Stimulated activated CD4-positive, alpha-beta T cell treated with anti-CD3 and anti-CD28 coated beads, Interleukin-1b, Interleukin-23, amount 100 ng/mL, for 24 hours (primary cell): ENCODE measurements at places on chromosomes 6 and 20.

- no peak for DNase-seq
Measured at GRCh38 chr6:36744304-36744673, 46.7 kb downstream of the RAB44 start.

GRCh38 chr20:6044115-6044514 is 9.7 kb downstream of the LRRN4 start:
- no peak for DNase-seq

DNA sequence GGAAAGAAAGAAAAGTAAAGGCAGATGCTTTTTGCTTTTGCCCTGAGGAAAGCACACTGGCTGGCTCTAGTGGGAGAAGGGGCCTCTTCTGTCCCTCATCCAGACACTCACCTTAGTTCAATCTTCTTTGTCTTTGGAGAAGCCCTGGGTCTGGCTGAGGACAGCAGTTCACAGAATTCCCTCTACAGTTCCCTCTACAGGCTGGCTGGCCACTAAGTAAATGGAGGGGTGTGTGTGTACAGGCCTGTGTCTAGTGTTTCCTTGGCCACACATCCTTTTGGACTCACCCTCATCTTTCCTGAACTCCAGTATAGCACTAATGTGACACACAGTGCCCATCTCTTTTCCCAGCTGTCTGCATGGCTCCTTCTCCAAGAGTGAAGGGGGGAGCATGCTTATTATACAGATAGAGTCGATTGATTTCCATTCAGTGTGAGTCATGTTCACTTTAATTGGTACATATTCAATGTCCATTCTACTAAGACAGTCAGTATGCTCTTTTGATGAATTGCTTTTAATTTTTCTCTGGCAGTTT is 26.0 kb upstream of the CLVS2 start:
- no peak for DNase-seq

- DNase-seq, result no peak
Measured at GRCh38 chr6:36383606-36384005, 3.9 kb downstream of the ETV7 start.

DNA sequence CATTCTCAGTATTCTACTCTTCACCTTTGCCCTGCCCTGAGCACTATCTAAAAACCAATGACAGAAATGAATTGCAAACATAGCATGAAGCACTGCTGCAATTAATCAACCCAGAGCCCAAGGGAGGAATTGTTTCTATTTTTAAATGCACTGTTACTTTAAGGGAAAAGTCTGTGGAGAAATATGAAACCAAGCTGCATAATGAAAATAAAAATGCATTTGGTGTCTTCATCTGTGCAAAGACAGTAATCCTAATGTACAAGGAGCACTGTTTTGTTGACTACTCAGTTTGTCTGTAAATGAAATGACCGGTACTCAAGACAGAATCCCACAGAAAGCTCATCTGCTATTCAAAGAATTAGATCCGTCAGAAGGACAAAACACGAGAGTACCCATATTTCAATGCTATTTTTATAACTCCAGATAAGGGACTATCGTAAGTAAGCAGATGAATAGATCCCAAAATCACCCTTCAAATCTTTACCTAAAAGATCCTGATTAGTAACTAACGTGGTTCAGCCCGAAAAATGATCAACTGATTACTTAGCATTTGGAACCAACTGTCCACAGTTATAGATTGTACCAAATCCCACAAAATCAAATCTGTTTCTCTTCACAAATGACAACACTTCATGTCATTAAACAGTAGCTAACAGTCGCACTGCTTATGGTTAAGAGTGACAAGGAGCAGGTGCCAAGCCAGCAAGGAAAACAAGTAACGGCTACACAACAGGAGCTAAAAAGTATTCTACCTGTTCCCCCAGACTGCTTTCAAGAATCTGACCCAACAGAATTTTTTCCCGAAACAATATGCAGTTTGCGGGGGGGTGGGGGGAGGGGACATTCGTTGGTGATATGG is 2.4 kb downstream of the KIF13A start:
- DNase-seq, result no peak

DNA sequence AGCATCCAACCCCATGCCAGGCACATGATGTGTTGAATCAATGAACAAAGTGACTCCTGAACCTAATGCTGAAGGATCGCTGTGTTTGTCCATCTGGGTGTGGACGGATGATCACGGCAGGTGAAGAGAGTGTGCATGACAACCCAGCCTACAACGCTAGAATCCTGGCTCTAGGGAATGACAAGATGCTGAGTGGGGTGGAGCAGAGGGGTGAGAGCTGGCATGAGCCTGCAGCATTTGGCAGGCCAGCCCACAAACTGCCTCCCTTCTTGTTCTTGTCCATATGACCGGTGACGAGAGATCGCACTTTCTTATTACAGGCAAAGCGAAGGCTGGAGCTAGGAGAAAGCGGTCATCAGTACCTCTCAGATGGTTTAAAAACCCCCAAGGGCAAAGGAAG is 54.7 kb upstream of the CDKAL1 start:
- no peak for DNase-seq

DNA sequence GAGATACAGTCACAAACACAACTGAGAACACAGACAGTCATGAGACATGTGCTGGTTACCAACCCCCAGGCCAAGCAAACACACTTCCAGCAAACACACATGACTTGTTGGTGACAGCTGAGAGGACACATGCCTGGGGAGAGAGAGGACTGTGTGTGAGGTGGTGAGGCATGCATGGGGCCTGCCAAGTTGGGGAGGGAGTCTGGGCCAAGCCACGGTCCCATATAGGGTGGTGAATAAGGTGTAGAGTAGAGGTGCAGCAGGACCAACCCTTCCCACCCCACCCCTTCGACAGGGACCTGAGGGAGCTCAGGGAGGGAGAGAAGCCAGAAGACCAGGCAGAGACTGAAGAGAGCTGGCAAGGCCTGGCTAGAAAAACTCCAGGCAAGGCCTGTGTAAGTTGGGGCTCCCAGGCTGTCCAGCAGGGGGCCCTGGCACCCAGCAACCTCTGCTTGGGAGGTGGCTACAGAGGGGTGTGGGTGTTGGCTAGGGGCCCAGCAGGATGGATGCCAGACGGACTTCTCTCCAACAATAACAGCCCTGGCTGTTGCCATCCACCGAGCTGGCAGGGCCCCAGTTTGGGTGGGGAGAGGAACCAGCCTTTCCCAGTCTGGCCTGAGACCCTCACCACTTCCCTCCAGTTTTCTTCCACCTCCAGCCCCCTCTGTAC is 2.0 kb upstream of the SLC29A1 start:
- no peak for DNase-seq

GRCh38 chr20:45920462-45921336 is 8.7 kb upstream of the PLTP start:
- no peak for DNase-seq

DNA sequence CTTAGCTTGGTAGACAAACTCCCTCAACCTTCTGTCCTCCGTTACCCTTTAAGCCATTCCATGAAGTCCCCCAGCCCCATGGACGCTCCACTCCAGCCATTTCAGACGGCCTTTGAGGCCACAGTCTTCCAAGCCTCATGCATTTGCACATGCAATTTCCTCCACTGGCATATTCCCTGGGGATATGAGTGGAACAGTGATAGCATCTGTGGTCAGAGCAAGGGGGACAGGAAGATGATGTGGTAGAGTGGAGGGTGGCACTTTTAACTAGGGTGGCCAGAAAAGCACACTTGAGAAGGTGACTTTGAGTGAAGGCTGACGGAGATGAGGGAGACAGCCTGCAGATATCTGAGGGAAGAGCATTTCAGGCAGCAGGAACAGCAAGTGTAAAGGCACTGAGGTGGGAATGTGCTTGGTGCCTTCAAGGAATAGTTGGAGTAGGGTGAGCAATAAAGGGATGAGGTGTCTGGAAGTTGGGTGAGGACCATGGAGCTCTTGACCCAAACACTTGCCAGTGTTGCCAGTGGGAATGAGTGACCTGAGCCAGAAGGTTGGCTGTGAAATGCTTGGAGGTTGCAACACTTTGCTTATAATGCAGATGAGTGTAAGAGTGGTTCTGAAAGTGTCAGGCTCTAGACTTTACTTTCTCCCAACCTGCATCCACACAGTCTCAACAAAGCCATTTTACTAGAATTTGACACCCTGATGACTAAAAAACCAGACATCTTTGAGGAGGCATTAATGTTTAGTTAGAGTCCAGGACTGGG is 275.6 kb upstream of the SUPT3H start:
- no peak for DNase-seq

- no peak for DNase-seq
Measured at GRCh38 chr6:68194846-68195478, 440.1 kb upstream of the ADGRB3 start.

- DNase-seq, result no peak
Measured at GRCh38 chr20:51275181-51275580, 252.3 kb upstream of the KCNG1 start.

- DNase-seq, result no peak
Measured at GRCh38 chr20:37381621-37382471, 35.9 kb downstream of the SRC start.
